Thymus (tissue), 14 donors: ENCODE measurements at places on chromosomes 6 and 20. TPM values are rescaled to one million over a fixed set of nuclear protein-coding genes. Genes with fewer than 3 reads are reported as not detected.

The SUMO4 gene
- 0.25 TPM for polyA plus RNA-seq

The DOK5 gene
- polyA plus RNA-seq = 1.0 TPM

The SEC63 gene
- polyA plus RNA-seq = 50.6 TPM

The ZNF165 gene
- polyA plus RNA-seq = 1.6 TPM
